ENCODE measurements at places on chromosomes 12 and 14. TPM values are rescaled to one million over a fixed set of nuclear protein-coding genes. Genes with fewer than 3 reads are reported as not detected.

DHRS1 gene
- 11.4 TPM for total RNA-seq

IAPP gene
- total RNA-seq, result not detected

MYBPC1 gene
- total RNA-seq, result not detected

POTEG gene
- total RNA-seq, result not detected

C12orf43 gene
- 22.2 TPM for total RNA-seq

- no peak for DNase-seq
Measured at GRCh38 chr14:87252103-87252502, 740.9 kb downstream of the GALC start.

- no peak for DNase-seq
Measured at GRCh38 chr14:23933742-23934128, 19.8 kb upstream of the DHRS4 start.

DNA sequence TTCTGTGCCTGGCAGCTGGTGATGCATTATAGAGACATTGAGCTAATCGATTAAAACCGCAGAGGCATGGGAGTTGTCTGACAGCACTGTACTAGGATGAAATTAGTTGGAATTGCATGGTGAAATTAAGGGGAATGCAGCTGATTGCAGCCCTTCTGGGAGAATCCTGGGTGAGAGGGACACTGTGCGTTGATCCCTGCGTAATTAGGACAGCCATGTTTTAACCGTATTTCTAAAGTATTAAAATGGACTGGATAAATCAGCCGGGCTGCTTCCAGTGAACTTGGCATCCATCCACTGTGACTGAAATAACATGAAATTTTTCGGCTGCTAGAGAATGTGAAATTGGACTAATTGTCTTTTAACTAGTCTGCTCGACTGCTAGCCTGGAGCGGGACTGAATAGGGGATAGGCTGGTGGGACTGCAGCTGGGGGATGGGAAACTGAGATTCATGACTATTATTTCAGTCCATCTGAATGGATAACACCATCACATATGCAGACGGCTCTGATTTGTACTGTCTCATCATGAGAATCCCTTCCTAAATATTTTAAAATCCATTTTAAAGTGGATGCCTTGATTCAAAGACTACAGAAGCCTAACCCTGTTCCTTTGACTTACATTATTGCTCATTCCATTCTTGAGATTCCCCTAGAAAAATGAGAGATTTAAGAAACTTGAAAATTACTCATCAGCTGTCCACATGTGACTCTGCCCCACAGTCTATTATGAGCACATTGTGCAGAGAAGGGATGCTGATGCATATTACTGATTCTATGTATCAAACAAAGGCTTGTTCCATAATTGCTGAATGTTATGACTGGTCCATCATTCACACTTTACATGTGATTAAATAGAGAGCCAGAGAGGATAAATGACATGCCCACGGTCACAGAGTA, 343.9 kb downstream of the NPAS3 start:
- DNase-seq, result no peak

DNA sequence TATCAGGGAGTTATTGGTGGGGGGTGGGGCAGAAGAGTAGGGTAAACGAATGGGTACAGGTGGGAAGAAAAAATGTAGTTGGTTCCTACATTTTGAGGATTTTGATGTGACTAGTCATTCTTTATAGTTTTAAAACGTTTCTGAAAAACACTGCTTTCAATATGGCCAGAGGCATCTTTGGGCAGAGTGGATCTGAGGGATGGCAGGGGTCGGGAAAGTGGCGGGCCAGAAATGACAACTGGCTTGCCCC, 527 bp upstream of the ATP23 start:
- no peak for DNase-seq

GRCh38 chr14:53316504-53316903, 163.4 kb upstream of the DDHD1 start:
- no peak for DNase-seq

DNA sequence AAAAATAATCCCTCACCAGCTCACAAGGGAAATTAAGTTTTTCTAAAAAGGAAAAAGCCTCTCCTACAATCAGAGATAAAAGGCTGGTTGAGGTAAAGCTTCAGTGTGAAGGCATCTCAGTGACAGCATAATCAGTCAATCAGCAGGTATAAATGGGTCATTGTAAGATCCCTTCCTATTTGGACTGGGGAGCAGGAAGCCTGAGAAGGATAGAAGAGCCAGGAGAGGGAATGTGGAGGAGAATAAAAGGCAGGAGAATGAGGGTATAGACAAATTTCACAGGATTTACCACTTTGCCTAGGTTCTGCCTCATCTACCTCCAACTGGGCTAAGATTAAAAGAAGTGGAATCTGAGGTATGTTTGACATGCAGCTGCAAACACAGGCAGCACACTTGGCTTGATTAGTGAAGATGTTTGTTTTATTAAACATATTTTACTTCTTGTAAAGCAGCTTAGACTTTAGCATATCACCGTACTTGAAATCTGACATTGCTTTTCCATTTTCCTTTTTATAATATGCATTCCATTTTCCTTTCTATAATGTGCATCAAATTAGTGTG, 479.1 kb upstream of the USP15 start:
- no peak for DNase-seq

- no peak for DNase-seq
Measured at GRCh38 chr14:64758025-64758521, 53.8 kb downstream of the PLEKHG3 start.

DNA sequence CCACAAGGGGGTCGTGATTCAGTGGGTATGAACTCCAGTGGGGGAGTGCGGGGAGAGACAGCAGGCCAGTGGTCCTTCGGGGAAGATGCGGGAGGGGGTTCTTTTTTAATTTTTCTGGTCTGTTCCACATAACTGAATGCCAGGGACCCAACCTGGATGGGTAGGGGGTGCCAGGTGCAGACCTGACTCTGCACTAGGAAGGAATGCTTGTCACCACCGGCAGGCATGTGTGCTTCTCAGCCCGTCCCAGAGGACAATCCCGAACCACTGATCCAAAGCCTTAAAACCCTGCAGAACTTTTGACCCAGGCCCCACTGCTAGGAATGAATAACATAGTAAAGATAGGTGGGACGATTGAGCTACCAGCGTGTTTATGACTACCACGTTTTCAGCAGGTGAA, 72.0 kb downstream of the DIO3 start:
- DNase-seq, result no peak

DNA sequence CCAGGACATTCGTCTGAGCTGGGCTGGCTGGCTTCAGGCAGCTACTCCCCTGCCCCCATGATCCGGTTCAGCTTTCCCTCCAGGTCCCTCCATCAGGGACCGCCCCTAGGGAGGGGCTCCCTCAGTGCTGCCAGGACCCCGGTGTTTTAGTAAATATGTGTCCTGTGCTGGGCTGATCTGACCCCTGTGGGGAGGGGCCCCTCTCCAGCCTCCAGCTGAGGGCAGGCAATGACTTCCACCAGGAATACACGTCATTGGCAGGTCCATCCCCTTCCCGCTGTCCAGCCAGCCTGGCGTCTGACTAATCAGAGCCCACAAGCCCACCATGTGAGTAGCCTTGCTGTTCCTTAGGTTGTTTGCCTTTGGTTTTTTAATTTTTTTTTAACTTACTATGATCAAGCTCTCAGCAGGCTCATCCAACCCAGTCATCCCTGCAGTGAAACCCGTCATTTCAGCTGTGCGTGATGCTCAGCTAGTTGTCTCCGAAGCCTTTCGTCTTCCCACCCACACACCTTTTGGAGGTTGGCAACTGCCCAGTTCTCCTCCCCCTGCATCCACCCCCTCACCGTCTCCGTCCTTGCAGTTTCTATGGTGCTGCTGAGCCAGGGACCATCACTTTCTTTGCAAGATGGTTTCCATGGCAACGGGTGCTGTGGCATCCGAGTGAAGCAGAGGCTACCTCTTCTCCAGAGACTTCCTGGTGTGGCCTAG, 16.0 kb upstream of the SERPINA4 start:
- no peak for DNase-seq

DNA sequence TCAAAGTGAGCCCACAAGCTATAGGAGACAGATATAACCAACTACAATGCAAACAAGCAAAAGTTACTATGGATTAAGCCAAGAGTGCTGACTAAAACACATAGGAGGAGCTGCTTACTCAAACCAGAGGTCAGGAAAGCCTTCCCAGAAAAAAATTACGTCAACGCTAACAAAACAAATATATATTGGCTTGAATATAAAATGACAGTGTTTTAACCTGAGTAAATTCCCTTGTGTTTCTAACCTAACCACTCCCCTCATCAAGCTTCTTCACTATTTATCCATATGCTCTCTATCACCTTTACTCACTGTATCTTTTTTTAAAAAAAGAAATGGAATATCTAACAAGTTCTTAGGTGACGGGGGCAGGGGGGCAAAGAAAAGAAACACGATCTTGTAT, 115.9 kb downstream of the MED13L start:
- DNase-seq, result no peak

GRCh38 chr12:61999311-61999710, 260.9 kb upstream of the USP15 start:
- DNase-seq, result no peak

GRCh38 chr14:34398024-34398423, 64.0 kb downstream of the SPTSSA start:
- DNase-seq, result no peak

DNA sequence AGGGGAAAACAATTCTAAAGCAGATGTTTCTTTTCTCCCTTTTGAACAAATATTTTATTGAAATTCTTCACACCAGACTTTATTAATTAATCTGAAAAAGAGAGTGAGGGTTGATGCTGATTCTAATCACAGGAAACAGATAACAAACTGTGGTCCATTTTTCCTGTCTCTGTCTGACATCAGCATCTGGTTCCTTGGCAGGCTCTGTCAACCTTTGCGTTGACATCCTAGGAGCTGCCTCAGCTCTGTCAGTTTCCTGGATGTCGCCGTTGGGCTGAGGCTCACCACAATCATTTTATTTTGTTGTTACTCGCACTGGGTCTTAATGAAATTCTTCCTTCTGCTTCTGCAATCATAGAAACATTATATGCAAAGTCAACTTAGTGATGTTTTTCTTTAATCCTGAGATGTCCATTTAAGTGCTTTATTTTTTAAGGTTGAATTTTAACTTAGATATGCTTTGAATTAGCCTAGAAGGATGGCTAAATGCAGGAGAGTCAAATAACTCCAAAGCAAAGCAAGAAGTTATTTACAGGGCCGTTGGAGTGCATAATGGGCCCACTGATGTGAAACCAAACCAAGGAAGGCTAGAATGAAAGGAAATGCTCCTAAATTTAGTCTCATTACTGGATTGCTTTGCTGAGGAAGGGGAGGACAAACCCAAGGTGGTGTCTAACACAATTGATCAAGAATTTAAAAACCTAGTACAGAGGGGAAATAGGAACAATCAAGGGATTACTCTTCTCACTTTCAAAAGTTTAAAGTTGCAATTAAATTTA, 542.4 kb downstream of the FLRT2 start:
- DNase-seq, result no peak

- DNase-seq, result peak; percentile 27
Measured at GRCh38 chr14:100629098-100629497, 41.9 kb upstream of the BEGAIN start.

- peak; percentile 52 for DNase-seq
Measured at GRCh38 chr12:49336645-49337584, at the start of gene C1QL4. Gene C1QL4 (minus strand): TSS chr12:49337188. CDS start chr12:49336477, 711 bp downstream.

DNA sequence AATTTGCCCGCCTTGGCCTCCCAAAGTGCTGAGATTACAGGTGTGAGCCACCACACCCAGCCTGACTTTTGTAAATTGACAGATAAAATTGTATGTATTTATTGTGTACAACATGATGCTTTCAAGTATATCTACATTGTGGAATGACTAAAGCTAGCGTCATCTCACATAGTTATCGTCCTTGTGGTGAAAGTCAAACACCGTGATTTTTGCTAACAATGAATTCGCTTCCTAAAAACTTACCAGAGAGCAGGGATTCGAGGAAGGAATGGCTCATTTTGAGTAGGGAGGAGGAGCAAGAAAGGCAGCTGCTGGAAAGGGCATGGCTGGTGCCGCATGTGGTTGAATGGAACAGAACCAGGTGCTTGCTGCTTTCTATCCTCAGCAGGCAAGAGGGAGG, 85.4 kb downstream of the LGMN start:
- no peak for DNase-seq

GRCh38 chr12:42809226-42809625, 219.7 kb upstream of the PRICKLE1 start:
- DNase-seq, result no peak

- no peak for DNase-seq
Measured at GRCh38 chr14:44589180-44589579, 82.1 kb upstream of the FSCB start.

DNA sequence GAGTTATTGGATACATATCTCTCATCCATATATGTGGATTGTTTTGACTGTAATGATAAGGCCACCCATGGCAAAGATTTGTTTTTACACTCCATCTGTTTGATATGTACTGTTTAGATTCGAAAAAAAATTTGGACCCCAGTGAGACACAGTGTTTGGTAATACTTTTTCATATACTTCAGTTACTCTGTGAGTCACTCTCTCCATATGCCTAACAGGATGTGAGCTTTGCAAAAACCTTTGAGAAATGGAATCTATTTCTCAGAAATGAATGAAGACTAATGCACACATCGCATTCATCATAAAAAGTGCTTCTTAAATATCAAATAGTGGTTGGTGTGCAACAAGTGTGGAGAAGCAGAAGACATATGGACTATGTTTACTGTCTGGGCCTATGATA, 781.5 kb downstream of the SLC6A15 start:
- no peak for DNase-seq

GRCh38 chr14:104113631-104114420, 24.6 kb upstream of the KIF26A start:
- no peak for DNase-seq

DNA sequence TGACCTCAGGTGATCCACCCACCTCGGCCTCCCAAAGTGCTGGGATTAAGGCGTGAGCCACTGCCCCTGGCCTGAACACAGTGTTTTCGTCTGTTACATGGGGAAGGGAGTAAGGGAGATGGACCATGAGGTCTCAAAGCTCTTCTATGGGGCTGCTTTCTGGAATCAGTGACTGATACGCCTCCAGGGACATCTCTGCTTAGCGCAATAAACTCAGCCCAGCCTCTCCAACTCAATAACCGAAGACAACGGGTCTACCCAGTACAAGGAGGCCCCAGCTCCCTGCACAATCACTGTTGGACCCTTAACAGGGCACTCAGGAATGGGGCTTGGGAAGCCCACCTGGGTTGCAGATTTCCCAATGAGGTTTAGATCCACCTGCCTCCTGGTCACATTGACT, 42.6 kb upstream of the CHGA start:
- DNase-seq, result no peak

DNA sequence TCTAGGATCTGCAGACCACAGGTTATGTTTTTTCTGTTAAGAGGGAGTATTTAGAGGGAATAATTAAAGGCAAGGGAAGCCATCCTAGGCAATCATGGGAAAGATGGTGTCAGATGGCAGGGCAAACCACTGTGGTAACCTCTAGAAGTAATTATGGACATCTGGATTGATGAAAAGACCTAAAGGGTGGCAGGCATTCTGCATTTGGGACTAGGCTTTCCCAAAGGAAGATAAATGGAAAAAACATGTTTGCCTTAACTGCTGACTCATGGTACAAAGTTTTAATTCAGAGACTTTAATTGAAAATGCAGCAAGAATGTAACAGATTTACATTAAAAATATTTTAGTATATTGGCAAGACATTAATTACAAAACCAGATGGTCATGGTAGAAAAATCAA, 88.1 kb downstream of the TMEM30B start:
- no peak for DNase-seq

GRCh38 chr14:87067591-87067990, 925.4 kb downstream of the GALC start:
- no peak for DNase-seq
